GM12892 (cell line): ENCODE measurements at places on chromosomes 12 and 14.

GRCh38 chr12:39915249-39915648 is 190.6 kb downstream of the SLC2A13 start:
- no peak for DNase-seq

DNA sequence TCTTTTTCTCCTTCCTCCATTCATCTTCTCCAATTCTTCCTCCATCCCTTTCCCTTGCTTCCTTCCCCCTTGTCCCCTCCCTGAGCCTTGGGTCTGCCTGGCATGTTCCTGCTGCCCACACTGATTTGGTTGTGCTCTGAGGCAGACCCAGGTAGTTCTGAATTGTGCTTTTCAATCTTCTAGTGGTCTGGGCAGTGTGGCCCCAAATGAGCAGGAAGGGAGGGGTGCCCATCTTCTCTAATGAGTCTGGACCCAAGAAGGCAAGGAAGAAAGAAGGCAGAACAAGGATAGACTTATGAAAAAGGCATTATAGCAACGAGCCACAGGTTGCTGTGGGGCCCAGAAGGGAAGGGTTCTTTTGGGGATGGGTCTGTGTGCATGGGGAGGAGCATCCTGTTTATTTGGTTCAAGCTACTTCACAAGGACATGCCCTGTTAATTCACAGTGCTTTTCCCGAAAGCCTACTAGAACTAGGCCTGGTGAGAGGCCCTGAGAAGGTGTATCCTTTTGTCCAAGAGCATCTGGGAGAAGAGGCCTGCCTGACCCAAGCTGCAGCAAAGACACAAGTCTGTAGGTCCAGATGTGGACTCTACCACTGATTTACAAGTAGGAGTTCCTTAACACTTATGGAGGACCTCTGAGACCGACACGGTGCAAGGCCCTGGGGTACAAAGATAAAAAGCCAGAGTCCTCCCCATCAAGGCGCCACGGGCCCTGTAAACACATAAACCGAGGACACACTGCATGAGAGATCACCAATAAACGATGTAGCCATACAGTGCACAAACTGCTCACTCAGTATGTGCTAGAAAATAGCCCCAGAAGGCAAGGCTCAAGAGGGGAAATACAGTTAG is 1.1 kb upstream of the SUSD6 start:
- DNase-seq, result no peak

DNA sequence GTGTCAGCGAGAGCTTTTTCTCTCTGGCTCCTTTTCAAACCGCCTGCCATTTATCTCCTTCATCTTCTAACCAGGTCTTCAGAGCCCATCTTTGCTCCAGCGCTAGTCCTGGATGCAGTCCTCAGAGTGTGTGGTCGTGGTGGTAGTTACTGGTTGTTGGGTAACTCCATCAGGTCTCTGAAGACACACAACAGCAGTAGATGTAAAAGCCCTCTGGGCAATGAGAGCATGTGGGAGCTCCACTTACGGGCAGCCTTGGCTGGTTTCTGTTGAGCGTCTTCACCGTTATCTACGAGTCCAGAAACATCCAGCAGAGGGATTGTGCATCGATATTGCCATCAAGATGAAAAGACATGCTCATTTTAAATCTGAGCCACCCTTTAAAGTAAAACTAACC is 61.2 kb downstream of the FBXL14 start:
- DNase-seq, result no peak

DNA sequence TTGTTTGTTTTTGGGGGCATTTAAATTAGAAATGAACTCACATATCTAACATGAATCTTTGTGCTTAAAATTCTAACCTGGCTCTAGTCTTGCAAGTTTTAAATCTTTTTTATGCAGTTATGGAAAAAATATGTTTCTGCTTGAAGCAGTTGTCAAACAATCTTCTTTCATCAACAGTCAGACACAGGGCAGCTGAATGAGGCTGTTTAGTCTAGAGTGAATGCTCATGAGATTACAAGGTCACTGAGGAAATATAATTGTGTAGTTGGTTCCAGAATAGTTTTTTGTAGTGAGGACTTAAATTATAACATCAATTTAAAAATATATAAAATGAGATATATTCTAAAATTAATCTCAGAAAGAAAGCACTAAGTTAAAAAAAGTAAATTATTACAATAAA is 76.5 kb downstream of the TRMT5 start:
- no peak for DNase-seq

GRCh38 chr12:84542289-84542688 is 370.3 kb downstream of the SLC6A15 start:
- DNase-seq, result no peak

GRCh38 chr12:108234158-108234557 is 105.0 kb downstream of the CMKLR1 start:
- no peak for DNase-seq

DNA sequence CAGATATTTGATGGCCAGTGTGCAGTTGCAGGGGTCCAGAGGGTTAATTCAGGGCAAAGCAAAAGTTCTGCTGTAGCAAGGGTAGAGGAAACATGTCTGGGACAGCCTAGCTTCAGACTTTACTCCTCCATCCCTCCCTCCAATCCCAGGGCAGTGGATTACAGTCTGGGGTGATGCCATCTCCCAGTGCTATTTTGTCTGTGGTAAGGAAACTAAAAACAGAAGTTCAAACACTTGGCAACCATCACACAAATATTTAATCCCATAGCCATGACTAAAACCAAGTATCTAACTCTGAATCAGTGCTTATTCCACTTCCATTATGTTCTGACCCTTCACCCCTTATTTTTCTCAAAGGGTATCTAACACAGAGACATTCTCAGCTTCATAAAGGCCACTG is 61.8 kb downstream of the PIK3C2G start:
- DNase-seq, result no peak

GRCh38 chr12:49539406-49540228 is 787 bp downstream of the KCNH3 start:
- DNase-seq, result peak; percentile 38

- DNase-seq, result no peak
These were observed 44.6 kb upstream of the TUNAR start for GRCh38 chr14:95832012-95832411.

DNA sequence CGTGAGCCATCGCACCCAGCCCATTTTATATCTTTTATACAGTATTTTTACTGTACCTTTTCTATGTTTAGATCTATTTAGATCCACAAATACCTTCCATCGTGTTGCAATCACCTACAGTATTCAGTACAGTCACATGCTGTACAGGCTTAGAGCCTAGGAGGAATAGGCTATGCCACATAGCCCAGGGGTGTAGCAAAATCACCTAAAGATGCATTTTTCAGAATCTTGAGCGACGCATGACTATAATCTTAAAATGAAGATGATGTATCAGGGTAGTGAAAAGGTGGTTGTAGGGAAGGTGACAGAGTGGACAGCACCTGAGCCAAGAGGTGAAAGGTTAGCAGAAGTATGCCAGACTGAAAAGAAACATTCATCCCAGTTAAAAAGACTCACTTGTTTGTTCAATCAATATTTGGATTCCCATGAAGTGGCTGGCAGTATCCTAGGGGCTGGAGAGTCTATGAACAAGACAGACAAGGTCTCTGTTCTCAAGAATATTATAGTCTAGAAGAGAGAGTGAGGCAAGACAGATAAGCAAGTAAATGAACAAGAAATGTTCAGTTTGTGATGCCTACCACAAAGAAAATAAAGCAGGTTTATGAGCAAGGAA is 3.6 kb downstream of the SPRING1 start:
- no peak for DNase-seq

DNA sequence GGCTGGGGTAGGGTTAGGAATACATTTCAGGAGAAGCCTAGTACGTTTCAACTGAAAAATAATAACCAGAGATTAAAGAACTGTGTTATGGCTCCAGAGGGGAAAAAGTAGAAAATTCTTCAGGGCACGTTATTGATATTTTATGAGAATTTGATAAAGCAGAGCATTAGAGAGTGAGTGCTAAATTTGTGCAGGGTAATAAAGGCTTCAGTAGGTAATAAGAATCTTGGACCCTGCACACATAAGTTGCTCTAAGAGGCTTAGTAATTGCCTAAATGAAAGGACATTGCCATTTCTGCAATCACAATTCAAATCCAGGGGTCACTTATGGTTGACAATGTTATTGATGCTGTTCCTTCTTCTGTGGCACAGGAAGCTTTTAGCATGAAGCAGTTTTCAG is 439.4 kb upstream of the DCN start:
- no peak for DNase-seq

DNA sequence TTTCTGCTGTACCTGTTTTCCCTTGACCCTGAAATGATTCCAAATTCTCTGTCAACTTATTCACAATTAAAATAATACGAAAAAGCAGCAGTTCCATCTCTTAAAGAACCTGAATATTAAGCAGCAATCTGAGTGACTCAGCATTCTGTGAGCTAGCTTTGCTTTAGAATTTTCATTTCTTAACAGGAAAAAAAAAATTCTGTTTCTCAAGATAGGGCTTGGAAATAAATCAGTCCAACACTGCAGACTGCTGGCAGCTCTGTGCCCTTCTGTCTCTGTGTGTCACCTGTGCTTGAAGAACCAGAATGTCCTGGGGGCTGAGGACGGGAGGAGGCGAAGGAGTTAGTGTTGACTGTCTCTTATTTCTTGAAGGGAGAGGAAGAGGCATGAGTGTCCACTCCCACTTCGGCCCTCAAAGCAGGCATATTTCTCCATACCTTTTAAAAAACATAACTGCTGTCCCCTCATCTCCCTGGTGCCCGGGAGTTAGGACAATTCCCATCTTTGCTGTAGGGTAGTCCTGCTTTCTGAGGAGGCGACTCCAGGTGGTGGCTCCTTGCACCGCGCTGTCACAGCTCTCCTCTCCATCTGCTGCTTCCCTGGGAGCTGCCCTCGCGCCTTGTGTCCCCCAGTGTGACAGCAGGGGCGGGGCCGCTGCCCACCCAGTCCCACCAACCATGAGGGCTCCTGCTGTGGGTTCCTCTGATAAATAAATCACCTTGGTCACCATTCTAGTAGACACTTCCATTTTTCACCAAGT is 203.1 kb downstream of the CALM1 start:
- no peak for DNase-seq

DNA sequence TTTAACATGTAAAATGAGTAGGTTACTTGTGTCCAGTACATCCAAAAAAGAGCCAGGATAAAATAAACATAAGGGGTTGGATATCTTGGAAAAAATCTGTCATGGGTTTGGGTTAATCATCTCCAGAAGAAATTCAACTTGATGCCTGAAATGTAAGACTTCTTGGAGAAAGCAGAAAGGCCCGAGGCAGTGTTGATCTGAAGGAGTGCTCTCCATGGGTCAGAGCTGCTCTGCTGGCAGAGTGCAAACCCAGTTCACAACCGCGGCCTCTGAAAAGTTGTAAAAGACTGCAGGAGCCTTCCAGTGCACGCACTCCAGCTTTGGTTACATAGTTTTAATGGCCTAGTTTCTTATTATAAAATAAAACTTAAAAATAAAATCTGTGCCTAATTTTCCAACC is 97.3 kb upstream of the ALX1 start:
- no peak for DNase-seq

DNA sequence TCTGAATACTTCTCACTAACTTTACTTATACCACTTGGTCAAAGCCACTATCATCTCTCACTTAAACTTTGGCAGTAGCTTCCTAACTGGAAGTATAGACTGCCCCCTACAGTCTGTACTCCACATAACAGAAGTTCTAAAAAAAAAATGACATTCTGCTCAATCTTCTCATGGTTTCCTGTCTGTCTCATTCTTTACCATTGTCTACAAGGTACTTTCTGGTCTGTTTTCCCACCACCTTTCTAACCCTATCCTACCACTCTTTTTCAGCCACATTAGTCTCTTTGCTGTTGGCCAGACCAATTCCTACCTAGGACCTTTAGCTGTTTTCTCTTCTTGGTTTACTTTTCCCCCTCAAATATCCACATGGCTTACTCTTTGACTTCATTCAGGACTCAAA is 14.7 kb downstream of the CPSF6 start:
- no peak for DNase-seq

GRCh38 chr12:74984631-74985030 is 225.0 kb downstream of the KCNC2 start:
- no peak for DNase-seq

GRCh38 chr12:7995266-7995963 is 37.1 kb upstream of the FOXJ2 start:
- DNase-seq, result peak; percentile 41

DNA sequence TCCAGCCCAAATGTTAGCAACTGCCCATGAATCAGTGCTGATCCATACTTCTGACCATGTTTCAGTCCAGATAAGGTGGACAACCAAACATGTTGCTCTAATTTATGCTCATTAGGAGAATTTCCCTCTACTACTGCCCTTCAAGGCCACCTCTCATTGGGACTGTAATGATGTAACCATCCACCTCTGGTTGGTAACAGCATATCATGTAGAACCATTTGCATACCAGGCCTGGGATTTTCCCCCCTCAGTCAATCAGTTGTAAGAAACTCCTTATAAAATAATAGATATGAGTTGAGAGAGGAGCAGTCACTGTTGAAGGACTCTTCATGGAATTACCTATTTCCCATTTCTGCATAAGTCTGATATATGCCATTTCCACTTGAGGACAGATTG is 17.8 kb upstream of the YAF2 start:
- DNase-seq, result no peak

- DNase-seq, result no peak
These were observed 439.0 kb downstream of the SOX5 start for GRCh38 chr12:23510484-23510883.

DNA sequence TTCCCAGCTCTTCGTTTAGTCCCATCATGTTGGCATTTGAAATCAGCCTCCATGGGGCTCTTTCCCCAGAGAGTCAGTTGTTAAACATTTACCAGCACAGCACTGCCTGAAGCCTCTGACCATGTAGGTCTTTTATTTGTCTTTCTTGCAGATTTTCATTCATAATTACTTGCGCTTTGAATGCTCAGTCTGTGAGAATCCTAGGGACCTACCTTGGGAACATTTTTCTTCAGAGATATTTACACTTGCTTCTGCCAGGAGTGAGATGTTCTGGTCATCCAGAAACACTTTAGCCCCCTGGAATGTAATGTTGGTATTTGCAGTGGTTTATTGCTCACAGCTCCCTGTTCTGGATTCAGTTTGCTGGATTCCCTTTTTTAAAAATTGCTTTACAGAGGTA is 41.7 kb downstream of the RPH3A start:
- no peak for DNase-seq

GRCh38 chr12:46253544-46254162 is 15.2 kb downstream of the SLC38A1 start:
- no peak for DNase-seq

GRCh38 chr12:45726603-45727300 is 2.8 kb upstream of the ARID2 start:
- no peak for DNase-seq

DNA sequence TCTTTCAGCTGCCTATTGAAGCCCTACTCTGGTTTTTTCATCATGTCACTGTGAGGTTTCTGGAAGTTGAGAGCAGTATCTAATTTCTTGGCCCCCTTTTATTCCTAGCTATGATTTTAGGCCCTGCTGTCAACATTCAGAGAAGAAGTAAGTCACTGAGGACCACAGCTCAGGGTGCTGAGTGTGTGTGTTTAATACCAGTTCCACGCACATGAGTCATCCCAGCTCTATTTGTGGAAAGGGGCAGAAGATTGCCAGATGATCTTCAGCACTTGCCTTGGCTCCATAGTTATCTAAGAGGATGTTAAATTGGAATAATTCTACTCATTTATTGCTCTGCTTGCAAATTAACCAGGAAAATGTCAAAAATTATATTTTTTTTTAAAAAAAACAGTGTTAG is 65.5 kb upstream of the SLC38A4 start:
- DNase-seq, result no peak
